ENCODE measurements at places on chromosomes 5 and 9. TPM values are rescaled to one million over a fixed set of nuclear protein-coding genes. Genes with fewer than 3 reads are reported as not detected.
A peak's percentile ranks its signal among the peaks of the same experiment; 100 is the strongest.

DNA sequence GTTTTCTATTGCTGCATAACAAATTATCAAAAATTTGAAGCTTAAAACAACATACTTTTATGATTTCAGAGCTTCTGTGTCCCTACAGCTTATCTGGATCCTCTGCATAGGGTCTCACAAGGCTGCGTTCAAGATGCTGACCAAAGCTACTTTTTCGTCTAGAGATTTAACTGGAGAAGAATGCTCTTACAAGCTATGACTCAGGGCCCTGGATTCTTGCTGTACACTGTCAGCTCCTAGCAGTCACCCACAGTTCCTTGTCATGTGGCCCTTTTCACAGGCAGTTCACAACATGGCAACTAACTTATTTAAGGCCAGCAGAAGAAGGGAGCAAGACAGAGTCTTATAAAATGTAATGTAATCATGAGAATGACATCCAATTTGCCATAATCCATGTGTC lies 70.8 kb upstream of the FAM174A start:
- H3K4me3 ChIP-seq, result no peak overlapping the region
- no peak for DNase-seq
- no peak overlapping the region for H3K27ac ChIP-seq
- H3K4me1 ChIP-seq, result no peaks in the 10 kb centered on the region
- H3K27me3 ChIP-seq, result no peaks in the 10 kb centered on the region
- no peaks in the 10 kb centered on the region for H3K36me3 ChIP-seq

The DNM1 gene
- 7.2 TPM for total RNA-seq

- H3K27me3 ChIP-seq, result no peaks in the 10 kb centered on the region
- H3K36me3 ChIP-seq, result no peaks in the 10 kb centered on the region
- no peak overlapping the region for H3K27ac ChIP-seq
- DNase-seq, result no peak
- H3K4me3 ChIP-seq, result no peak overlapping the region
These were observed 38.0 kb downstream of the CAMK4 start for GRCh38 chr5:111262153-111262552.

DNA sequence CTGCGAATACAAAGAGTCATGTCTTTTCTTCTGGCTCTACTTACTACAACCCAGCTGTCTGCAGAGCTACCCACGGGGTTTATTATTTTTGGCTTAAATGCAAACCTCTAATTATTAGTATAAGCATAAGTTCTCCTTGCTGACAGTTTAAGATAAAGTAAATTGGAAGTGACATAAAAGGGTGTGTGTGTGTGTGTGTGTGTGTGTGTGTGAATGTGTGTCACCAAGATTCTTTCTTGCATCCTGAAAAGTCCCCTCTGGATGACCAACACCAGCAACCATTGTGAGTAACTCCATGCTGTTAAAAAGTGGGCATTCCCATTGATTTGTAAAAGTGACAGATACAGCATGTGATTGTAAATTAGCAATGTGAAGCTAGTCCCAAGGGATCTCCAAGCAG lies 803.8 kb upstream of the ZNF608 start:
- DNase-seq, result no peak
- H3K27ac ChIP-seq, result no peak overlapping the region
- H3K4me3 ChIP-seq, result no peak overlapping the region
- no peaks in the 10 kb centered on the region for H3K36me3 ChIP-seq

The PLAC8L1 gene
- not detected for total RNA-seq

GRCh38 chr9:33106372-33106771 lies 29.9 kb upstream of the SMU1 start:
- no peaks in the 10 kb centered on the region for H3K27me3 ChIP-seq
- H3K36me3 ChIP-seq, result peaks cover 7% of the 10 kb centered on the region
- H3K4me1 ChIP-seq, result peaks cover 18% of the 10 kb centered on the region
- no peak for DNase-seq
- H3K27ac ChIP-seq, result peak overlapping the region; percentile 82

The STC2 gene
- total RNA-seq, result 8.8 TPM

All from thoracic aorta (tissue), 2 donors.